ENCODE measurements at places on chromosomes 2 and 18.

DNA sequence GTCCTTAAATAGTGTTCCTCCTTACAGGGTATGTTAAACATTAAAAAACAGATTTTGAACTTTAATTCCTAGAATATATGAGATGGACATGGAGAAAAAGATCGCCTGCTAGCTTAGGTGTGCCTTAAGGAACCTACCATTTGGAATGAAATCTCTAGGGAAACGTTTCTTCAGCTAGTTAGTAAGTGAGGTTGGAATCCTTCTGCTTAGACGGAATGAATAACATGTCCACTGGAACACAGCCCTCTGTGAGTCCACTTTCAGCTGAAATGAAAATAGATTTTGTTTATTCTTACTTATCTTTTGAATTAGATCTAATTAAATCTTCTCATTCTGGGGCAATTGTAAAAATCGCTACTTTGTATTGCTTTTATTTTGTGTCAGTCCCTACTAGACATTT, 28.4 kb downstream of the NAB1 start:
- no peak for DNase-seq

GRCh38 chr2:171587567-171587966, 65.3 kb downstream of the CYBRD1 start:
- no peak for DNase-seq

GRCh38 chr2:32168513-32168912, 2.8 kb downstream of the SLC30A6 start:
- peak; percentile 75 for DNase-seq

GRCh38 chr18:74453016-74453566, 4.0 kb downstream of the DIPK1C start:
- no peak for DNase-seq

DNA sequence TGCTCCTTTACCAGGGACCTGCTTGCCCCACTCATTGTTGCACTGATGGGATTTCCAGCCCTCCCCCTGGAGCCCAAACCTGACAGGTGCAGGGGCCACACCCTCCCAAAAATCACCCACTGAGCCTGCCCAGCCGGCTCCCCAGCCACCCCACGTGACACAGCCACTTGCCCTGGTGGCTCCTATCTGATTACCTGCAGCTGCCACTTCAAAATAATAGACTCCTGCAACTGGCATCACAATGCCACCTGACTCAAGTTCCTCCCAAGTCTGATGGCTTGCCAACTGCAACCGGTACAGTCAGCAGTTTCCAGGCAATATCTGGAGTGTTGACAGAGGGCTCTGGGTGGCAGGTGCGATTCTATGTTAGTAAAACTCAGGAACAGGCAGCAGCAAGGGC, 66.2 kb downstream of the CRACDL start:
- no peak for DNase-seq

GRCh38 chr2:5925604-5926003, 233.4 kb downstream of the SOX11 start:
- DNase-seq = no peak

GRCh38 chr2:97945791-97946190, 50.0 kb downstream of the TMEM131 start:
- DNase-seq = no peak

DNA sequence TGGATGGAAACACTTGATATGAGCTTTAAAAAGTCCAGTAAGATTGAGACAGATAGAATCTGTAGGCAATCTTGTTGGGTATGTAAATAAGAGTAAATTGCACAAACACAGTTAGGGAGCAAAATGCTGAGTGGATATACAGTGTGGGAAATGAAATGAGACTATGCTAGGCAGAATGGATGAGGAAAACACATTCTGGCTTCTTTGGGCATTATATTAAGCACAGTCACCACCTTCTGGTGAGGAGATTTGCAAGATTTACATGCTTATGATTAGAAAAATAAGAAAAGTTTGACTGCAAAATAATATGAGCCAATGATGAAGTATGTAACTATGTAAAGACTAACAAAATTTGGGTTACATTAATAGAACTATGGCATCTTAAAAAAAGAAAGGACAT, 2165.0 kb upstream of the CELF4 start:
- no peak for DNase-seq

DNA sequence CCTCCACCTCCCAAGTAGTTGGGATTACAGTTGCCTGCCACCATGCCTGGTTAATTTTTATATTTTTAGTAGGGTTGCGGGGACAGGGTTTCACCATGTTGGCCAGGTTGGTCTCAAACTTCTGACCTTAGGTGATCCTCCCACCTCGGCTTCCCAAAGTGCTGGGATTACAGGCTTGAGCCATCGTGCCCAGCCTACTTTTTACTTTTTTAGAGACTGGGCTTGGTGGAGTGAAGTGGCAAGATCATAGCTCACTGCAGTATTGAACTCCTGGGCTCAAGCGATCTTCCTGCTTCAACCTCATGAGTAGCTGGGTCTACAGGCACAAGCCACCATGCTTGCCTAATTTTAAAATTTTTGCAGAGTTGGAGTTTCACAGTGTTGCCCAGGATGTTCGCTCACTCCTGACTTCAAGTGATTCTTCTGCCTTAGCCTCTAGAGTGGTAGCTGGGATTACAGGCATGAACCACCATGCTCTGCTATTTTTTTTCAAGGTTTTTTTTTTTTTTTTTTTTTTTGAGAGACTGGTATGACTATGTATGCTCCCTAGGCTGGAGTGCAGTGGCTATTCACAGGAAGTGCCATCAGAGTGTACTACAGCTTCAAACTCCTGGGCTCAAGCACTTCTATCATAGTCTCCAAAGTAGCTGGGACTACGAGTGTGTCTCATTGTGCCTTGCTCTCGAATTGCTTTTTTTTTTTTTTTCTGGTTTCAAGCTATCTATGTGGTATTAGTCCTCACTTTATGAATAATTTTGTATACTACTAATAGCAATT, 11.9 kb downstream of the MSH2 start:
- DNase-seq = no peak
